ENCODE measurements at places on chromosomes 16 and 17.
A peak's percentile ranks its signal among the peaks of the same experiment; 100 is the strongest.

- peak; percentile 52 for DNase-seq
These were observed 3.8 kb downstream of the TNFSF12 start for GRCh38 chr17:7552621-7553051.

- DNase-seq, result no peak
These were observed 512 bp downstream of the PMM2 start for GRCh38 chr16:8798174-8798527.

DNA sequence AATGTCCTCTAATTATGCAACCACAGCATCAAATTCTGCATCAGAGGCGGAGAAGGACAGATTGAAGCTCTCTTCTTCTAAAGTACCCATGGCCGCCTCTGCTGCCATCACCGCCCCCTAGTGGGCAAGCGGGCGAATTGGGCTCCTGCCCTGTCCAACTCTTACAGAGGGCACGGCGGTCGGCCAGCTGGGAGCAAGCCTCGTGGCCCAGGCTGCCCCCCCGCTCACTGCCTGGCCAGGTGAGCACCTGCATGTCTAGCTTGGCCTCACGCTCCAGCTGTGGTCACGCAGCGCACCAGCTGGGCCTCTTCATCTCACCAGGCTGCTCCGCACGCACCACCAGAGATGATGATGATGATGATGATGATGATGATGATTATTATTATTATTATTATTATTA is 146.1 kb upstream of the TOM1L1 start:
- DNase-seq, result peak; percentile 13

GRCh38 chr17:8121681-8122421 is 2.1 kb downstream of the HES7 start:
- DNase-seq, result no peak

- peak; percentile 73 for DNase-seq
These were observed 14.8 kb downstream of the PDP2 start for GRCh38 chr16:66894948-66895688.

GRCh38 chr17:28521311-28522085 is 15.3 kb downstream of the FOXN1 start:
- no peak for DNase-seq

DNA sequence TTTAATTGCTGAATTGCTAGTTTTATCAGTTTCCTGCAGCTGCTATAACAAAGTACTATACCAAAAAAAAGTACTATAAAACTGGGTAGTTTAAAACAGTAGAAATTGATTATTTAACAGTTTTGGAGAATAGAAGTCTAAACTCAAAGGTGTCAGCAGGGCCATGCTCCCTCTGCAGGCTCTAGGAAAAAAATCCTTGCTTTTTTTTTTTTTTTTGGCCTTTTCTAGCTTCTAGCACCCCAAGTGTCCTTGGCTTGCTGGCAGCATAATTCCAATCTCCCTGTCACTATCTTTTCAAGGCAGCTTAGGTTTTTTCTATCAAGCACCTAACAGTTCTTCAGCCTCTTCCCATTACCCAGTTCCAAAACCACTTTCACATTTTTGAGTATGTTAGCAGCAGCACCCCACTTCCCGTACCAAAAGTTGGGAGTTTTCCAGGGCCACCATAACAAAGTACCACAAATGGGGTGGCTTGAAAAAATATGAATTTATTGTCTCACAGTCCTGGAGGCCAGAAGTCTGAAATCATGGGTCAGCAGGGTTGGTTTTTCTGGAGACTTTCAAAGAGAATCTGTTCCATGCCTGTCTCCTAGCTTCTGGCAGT is 37.4 kb downstream of the BPTF start:
- no peak for DNase-seq

- peak; percentile 59 for DNase-seq
These were observed 100.2 kb downstream of the CMIP start for GRCh38 chr16:81544700-81545271.

GRCh38 chr17:1588821-1589585 is 26.4 kb upstream of the PITPNA start:
- no peak for DNase-seq

DNA sequence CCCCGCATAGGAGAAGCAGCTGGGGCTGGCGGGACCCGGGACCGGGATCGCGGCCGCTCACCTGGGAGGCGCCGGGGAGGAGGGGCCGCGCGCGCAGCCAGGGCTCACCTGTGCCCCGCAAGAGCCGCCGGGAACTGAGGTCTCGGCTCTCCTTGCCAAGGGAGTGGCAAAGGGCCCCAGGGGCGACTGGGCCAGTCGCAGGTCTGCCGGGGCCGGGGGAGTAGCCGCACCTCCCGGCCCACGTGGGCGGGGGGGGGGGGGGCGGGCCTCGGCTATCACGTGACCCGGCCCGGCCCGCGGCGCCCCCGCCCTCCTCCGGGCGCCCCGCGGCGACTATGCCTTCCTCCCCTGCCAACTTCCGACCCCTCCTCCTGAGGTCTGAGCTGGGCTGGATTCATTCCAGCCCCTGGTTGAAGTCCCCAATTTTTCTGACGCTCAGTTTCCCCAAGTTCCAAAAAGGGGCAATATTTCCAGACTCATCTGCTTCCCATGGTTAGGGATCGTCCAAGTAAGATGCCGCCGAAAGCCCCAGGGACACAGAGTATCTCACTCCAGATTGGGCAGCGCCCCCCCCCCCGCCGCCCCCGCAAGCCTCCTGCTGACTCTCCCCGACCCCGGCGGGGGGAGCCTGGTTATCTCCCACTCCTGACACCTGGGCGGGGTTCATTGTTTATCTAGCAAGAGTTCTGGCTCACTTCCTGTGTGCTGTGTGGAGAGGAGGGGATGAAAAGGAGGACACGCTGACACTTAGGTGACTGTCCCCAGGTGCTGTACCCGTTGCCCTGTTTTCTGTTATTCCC is at the start of gene TMC6:
TMC6 (minus strand) TSS at position 205 of the 800 bp plus-strand sequence. CDS start 1,923 bp downstream, outside the sequence.
- DNase-seq, result peak; percentile 89

DNA sequence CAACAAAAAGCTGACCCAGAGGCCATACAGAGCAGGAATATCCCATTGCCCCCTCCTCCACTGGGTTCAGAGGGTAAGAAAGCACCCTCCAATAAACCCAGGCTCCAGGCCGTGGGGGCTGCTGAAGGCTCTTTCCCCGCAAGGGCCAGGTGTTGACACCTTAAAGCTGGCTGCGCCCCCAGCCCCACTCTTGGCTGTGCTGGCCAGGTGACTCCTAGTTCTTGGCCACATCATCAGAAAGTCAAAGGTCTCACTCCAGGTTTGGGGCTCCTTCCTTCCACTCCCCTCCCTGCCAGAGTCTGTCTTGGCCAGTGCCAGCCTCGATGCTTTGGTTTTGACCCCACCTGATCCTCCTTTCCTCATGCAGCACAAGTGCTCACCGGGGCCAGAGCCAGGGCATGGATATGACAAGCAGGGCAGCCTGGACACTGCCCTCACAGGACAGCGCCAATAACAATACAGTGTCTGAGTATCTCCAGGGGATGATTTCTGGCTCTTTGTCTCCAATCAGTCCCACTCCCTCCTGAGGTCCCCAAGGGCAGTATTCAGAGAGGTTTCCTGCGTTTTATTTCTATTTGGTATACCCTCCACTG is 8.2 kb downstream of the SLC46A1 start:
- no peak for DNase-seq

DNA sequence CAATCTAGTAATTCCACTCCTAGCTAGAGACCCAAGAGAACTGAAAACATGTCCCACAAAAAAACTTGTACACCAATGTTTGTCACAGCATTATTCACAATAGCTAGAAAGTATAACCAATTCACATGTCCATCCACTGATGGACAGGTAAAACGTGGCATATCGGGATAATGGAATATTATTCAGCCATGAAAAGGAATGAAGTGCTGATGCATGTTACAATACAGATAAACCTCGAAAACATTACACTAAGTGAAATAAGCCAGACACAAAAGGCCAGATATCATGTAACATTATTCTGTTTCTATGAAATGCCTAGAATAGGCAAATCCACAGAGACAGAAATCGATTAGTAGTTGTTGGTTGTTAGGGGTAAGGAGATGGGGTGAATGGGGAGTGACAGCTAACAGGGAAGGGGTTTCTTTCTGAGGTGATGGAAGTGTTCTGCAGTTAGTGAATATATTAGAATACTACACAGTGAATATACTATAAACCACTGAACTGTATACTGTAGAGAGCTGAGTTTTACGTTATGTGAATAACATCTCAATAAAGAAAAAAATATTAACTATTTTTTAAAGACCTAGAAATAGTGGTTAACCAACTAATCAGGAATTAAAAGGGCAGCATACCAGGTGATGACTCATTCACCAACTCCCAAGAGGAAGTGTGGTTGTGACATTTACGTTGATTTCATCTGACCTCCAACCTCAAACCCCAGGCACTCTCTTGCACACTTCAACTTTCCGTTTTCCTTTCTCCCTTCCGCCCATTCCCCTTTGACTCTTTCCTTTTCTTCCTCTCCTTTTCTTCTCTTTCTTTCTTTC is 48.6 kb downstream of the GAS7 start:
- peak; percentile 58 for DNase-seq

GRCh38 chr17:46163929-46164594 is 29.2 kb downstream of the KANSL1 start:
- no peak for DNase-seq

DNA sequence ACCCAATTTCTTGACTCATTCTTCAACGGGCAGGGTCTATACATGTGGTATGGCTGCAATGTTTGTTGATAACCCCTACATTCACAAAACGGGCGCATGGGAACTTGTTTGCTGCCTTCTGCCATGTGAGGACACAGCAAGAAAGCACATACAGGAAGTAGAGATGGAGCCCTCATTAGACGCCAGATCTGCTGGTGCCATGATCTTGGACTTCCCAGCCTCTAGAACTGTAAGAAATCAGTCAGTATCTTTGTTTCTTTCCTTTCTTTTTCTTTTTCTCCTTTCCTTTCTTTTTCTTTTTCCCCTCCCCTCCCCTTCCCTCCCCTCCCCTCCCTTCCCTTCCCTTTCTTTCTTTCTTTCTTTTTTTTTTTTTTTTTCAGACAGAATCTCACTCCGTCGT is 165.2 kb downstream of the WWOX start:
- no peak for DNase-seq
